T1000 (cell line): ENCODE measurements at places on chromosomes 13 and 19.

DNA sequence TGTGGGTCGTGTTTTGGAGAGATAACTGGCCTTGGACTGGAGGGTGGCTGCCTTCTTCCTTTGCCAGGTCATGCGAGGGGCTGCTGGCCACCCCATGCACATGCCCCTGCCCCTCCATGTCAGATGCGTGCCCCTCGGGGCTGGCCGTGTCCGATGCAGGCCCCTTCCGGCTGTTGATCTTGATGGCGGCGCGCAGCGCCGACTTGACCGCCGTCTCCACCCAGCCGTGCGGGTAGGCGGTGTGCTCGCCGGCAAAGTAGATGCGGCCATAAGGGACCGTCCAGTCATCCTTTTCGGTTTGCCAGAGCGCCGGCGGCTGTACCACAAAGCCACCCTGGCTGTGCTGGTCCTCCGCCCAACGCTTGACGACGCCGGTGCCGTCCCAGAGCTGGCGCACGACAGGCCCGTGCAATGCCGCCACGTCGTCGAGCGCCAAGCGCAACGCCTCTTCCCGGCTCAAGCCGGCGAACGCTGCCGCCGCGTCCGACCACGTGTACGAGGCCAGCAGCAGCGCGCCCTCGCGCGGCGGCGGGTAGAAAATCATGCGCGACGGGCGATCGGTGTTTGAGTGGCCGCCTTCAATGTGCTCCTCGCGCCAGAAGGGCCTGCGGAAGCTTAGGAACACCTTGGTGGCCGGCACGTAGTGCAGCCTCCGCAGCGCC is 6.9 kb downstream of the IL4I1 start:
- no peak for DNase-seq

DNA sequence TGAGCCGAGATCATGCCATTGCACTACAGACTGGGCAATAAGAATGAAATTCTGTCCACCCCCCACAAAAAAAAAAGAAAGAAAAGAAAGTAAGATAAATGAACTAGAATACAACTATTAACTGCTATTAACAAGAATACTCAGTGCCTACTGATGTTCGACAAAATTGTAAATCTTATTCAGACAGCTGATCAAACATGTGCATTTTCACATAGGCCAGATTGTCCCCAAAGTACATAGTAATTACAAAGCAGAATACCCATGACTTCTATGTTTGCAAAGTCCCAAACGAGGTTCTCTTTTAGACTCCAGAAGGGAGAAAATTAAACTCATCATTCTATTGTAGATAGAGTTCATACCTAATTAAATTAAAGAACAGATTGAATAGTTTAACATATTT is 113.4 kb downstream of the UFM1 start:
- DNase-seq, result no peak

DNA sequence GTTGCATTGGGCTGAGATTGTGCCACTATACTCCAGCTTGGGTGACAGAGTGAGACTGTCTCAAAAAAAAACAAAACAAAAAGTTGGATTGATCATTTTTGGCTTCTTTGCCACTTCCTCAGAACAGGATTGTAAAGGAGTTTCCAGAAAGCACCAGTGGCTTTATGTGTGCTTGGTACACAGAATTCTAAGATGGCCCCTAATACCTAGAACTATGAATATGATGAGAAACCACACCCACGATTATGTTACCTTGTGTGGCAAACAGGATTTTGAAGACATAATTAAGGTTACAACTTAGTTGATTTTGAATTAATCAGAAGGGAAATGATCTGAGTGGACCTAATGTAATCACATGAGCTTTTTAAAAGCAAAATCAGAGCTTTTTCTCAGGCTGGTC is 26.5 kb downstream of the CEACAM1 start:
- no peak for DNase-seq

DNA sequence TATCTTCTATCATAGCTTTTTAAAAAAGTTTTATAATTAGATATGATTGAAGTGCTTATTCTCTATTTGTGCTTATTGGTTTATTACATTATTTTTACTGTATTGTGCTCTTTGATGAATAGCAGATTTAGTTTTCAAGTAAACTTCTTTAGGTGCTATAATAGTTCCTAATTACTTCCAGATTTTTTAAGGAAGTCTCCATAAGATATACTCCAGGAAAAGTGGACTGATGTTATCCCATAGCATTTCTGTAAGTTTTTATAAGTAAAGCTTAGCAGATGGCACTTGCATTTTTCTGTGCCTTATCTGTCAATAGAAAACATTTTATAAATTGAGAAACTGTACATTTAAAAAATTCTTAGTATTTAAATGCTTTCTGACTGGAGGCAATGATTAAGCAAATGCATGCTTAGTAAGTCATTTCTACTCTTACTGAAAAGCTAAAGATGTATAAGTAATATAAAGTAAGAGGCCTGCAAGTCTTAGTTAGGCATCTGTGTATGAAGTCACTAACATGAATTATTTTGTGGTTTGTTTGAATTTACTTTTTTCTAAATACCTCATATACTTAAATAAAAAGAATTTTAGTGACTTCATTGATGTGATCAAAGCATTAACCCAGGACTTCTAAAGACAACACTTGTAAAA is 182.8 kb downstream of the MAB21L1 start:
- no peak for DNase-seq

DNA sequence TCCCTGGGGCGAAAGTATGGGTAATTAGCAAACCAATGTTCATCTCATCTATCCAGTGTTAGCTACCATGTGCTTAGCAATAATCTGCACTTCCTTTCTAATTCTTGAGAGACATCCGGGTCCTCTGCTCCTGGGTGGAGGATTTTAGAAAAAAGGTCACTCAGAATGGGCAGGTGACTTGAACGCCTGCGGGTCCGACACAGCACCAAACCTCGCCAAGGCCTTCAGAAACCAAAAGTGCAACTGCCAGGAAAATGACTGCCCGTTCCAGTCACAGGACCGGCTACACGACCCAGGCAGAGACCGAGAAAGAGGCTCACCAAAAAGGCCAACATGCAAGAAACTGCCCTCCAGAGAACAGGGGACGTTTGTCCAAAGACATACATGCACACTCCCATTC is 39.9 kb downstream of the ZNF146 start:
- no peak for DNase-seq

DNA sequence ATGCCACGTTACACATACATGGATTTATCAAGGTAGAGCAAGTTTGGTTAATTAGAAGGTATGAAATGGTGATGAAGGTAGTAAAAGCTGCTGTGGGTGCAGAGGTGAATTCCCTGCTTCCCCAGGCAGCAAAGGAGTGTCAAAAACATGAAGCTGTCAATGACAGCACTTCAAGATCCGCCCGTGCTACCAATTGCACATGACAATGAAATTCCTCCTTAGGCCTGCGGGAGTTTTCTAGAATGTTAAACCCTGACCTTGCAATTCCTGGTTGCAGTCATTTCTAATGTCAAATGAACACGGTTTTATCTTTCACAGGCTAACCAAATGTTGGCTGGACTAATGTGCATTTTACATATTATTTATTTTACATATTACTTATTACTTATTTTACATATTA is 67.7 kb upstream of the LSM14A start:
- DNase-seq, result no peak

GRCh38 chr13:50788551-50789210 is 54.8 kb downstream of the DLEU7 start:
- no peak for DNase-seq

DNA sequence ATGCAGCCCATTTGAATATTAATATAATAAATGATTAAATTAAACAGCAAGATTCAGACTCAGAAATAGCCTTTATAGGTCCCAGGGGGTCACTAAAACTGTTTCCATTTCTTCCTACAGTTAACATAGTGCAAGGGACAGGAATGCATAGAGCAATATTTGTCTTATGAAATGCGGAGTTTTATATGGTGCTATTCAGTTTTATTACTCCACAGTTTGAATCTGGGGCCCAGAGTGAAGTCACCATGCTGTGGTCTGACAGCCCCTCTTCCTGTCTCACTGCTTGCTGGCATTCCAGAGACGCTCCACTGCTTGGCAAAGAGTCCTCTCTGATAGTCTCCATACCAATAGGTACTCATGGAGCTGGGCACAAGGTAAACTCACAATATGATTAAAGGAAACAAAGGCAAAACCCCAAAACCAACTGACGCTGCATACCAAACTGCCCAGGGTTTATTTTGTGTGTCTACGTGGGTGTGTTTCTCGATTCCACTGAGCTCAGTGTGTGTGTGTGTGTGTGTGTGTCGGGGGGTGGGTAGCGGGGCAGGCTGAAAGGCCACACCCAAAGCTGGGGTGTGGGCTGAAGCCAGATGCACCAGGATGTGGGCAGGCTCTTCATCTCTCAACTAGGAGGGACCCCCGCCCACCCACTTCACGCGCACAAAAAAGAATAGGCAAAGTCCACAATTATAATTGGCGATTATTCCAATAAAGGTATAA is 277.9 kb downstream of the TSHZ3 start:
- no peak for DNase-seq

DNA sequence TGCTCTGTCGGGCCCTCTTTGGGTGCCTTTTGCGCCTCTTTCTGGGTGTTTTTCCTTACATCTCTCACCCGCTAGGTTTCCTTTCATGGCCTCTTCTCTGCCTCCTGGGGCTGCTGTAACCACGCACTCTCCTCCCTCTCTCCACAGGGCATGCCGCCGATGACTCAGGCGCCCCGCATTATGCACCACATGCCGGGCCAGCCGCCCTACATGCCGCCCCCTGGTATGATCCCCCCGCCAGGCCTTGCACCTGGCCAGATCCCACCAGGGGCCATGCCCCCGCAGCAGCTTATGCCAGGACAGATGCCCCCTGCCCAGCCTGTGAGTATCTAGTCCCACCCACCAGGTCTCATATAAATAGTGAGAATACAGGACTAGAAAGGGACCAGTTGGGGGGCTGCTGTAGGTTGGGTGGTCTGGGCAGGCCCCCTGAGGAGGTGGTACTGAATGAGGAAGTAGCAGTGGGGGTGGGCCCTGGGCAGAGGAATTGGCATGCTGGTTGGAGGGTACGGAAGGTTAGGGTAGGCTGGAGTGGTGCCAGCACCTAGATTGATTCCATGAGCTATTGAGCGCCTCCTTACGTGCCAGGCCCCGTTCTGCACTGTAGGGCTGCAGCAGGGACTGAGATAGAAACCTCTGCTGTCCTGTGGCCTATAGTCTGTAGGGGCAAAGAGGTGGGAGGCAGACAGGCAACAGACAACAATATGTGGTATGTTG is 11.9 kb downstream of the SNRPA start:
- no peak for DNase-seq

GRCh38 chr13:45786293-45786920 is 65.1 kb downstream of the SIAH3 start:
- DNase-seq, result no peak

DNA sequence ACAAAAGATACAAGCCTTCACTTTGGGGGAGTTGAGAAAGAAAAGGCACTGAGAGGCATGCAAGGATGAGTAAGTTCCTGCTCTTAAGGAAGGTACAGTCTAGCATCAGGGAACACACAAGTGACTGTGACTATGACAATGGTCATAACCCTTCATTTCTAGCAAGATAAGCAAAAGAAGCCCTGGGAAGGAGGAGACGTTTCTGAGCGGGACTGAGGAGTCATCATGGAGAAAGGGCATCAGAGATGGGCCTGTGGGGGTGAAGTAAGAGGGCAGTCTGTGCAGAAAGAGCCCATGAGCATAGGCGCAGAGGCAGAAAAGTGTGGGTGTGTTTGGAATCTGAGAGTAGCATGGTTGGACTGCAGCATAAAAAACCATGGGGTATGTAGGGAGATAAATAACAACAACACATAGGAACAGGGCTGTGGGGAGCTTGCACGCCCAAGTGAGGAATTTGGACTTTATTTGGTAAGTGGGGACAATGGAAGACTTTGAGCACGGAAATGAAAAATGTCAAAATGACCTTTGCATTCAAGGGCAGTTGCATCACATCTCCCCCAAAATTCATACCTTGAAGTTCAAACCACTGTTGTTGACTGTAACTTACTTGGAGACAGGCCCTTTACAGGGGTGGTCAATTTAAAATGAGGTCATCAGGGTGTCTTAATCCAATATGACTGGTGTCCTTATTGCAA is 86.7 kb downstream of the MBNL2 start:
- DNase-seq, result no peak

DNA sequence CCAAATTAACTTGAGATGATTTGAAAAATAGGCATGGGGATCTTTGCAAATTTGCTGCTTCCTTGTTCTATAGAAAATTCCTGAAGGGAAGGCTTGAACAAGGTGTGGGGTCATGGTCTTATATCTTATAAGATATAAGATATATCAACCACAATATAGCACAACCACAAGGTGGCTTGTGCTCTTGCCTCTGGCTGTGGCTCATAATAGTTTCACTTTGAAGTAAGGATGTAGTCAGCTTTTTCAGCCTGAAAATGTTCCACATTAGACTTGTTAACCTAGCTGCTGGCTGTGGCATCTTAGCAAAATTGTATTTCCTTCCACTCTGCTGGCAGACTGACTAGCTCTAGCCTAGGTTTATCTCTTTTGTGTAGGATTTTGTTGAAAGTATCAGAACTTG is 169.7 kb downstream of the KLF5 start:
- no peak for DNase-seq

- no peak for DNase-seq
These were observed 6.9 kb downstream of the MYADM start for GRCh38 chr19:53874606-53874990.

DNA sequence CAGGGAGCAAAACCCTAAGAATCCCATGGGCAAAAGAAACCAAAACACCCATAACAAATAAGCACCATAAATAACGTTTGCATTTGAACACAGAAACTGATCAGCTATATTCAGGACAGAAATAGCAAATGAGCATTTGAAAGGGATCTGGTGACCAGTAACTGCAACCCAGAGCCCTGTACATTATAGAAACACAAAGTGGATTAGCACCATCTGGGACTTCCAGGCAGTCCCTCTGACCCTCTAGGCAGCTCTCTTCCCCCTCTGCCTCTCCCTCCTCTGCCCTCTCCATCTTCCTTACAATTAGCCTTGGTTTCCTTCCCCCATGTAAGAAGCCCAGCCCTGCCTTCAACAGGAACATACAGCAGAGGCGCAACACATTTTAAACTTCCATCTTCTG is 215.0 kb downstream of the DCLK1 start:
- DNase-seq, result no peak

GRCh38 chr13:28684257-28684656 is 25.3 kb downstream of the POMP start:
- no peak for DNase-seq

- DNase-seq, result no peak
These were observed 158.3 kb downstream of the FOXO1 start for GRCh38 chr13:40508127-40508526.

DNA sequence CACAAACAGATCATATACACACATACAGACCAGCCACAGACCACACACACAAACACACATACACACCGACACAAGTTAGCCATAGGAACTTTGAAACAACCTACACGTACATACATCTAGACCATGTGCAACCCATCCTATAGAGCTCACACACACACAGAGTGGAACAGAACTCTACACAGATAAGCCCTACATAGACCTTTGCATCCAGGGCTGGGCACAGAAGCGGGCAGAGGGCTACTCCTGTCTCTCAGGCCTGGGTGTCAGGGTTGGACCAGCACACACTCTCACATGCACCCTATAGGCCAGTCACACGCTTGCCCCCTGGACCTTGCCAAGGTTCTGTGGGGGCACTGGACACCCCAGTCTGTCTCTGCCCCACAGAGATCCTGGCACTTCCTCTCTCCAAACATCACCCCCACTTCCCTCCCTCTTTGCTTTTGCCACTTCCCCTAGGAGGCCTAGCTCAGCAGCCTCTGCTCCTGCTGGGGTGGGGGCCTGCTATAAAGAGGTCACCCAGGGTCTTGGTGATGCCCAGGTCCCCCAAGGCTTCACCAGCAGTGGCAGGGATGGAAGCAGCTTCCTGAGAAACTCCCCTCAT is 5.8 kb upstream of the JUNB start:
- DNase-seq, result no peak
